ENCODE measurements at places on chromosomes 2 and 18.

DNA sequence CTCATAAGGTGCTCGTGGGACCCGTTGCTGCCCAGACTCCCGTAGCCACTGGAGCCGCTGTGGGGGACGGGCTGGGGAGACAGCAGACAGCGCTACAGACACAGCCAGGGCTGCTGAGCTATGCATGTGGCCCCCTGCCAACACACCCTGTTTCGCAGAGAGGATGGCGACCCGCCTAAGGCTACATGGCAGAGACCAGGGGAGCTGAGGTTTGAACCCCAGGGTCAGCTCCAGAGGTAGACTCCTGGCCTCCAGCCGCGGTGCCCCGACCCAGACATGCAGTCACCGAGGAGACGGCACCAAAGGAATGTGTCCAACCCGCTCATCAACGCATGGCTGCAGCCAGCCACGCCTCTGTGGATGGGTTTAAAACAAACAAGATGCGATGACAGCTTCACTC is 21.0 kb upstream of the HES6 start:
- DNase-seq = no peak

GRCh38 chr2:33644215-33644614 is 45.1 kb upstream of the FAM98A start:
- no peak for DNase-seq

GRCh38 chr2:30239308-30239985 is 8.1 kb downstream of the LBH start:
- peak; percentile 75 for DNase-seq

- DNase-seq = no peak
Observed at GRCh38 chr2:42342061-42342794, 18.8 kb downstream of the COX7A2L start.

GRCh38 chr2:168320267-168320666 is 72.9 kb upstream of the STK39 start:
- no peak for DNase-seq

GRCh38 chr2:122315306-122315705 is 559.9 kb downstream of the TSN start:
- DNase-seq = no peak

DNA sequence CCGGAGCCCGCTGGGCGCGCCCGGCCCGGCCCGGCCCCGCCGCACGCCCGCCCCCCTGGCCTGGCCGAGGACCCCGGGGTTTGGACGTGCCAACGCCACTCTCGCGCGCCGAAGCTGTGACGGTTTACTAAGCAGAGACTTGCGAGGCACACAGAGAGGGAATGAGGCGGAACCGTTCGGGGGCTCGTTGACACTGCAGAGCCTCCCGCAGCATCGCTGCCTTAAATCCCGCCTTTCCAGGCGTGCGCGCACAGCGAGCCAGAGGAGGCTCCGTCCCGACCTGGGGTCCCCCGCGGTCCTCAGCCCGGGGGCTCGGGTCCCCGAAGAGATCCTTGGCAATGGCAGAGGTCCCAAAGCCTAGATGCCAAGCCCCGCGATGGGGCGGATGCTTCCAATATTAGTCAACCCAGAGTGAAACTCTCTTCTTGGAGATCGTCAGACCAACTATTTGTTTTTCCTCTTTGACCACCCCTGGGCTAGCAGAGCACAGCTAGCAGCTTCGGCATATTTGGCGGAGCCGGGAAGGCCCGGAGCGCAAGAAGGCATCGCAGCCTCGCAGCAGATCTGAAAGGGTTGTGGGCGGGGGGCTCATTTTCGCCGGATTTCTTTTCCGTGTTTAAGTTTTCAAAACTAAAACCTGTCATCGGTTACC is at the start of gene ZNF385B:
Gene ZNF385B, minus strand, starts transcription at position 197 of the 652 bp plus-strand sequence.
- no peak for DNase-seq

Measured in activated CD4-positive, alpha-beta T cell treated with anti-CD3 and anti-CD28 coated beads for 4 hours (primary cell).